ENCODE measurements at places on chromosomes 11 and 22. TPM values are rescaled to one million over a fixed set of nuclear protein-coding genes. Genes with fewer than 3 reads are reported as not detected.

Gene OR4C3
- polyA plus RNA-seq = not detected

Gene ASCL2
- 0.85 TPM for polyA plus RNA-seq

Gene HYOU1
- 43.8 TPM for polyA plus RNA-seq

Gene POLDIP3
- 54.9 TPM for polyA plus RNA-seq

Gene GGT1
- 7.4 TPM for polyA plus RNA-seq

Gene USP2
- 4.8 TPM for polyA plus RNA-seq

Gene FTH1
- polyA plus RNA-seq = 5,662 TPM

Gene OR8D1
- not detected for polyA plus RNA-seq

Gene KIRREL3
- polyA plus RNA-seq = 0.80 TPM

Gene CST6
- polyA plus RNA-seq = 0.37 TPM

Gene ST14
- 13.4 TPM for polyA plus RNA-seq

Gene AGBL2
- 1.6 TPM for polyA plus RNA-seq

Gene SCGB1D2
- polyA plus RNA-seq = not detected

Gene OR2D2
- not detected for polyA plus RNA-seq

Gene IGSF22
- polyA plus RNA-seq = 0.32 TPM

Gene MMP3
- 6.3 TPM for polyA plus RNA-seq

Gene OR51B2
- polyA plus RNA-seq = not detected

Gene DESI1
- 14.5 TPM for polyA plus RNA-seq

Gene POLR2F
- 126 TPM for polyA plus RNA-seq

Gene DCHS1
- polyA plus RNA-seq = 28.6 TPM

Gene OR52B2
- not detected for polyA plus RNA-seq

Gene YPEL4
- polyA plus RNA-seq = 3.5 TPM

Gene ANGPTL5
- polyA plus RNA-seq = 0.51 TPM

Gene SLC25A45
- 4.3 TPM for polyA plus RNA-seq

Gene TMEM191B
- polyA plus RNA-seq = 0.60 TPM
